ENCODE measurements at places on chromosomes 3 and 15. TPM values are rescaled to one million over a fixed set of nuclear protein-coding genes. Genes with fewer than 3 reads are reported as not detected.
A peak's percentile ranks its signal among the peaks of the same experiment; 100 is the strongest.

GRCh38 chr3:33218446-33219174, at the start of gene SUSD5:
Gene SUSD5 (minus strand): TSS chr3:33218810. CDS start chr3:33218797, 13 bp downstream.
- H3K36me3 ChIP-seq, result no peaks in the 10 kb centered on the region
- DNase-seq, result no peak
- no peaks in the 10 kb centered on the region for H3K27me3 ChIP-seq
- no peak within 1 kb of the TSS for H3K4me3 ChIP-seq
- no peak within 1 kb of the TSS for H3K27ac ChIP-seq
- H3K4me1 ChIP-seq, result peaks cover 12% of the 10 kb centered on the region

GRCh38 chr15:101504373-101504772, 14.9 kb upstream of the PCSK6 start:
- H3K4me3 ChIP-seq, result no peak overlapping the region
- H3K27ac ChIP-seq, result no peak overlapping the region
- H3K4me1 ChIP-seq, result peaks cover 4% of the 10 kb centered on the region
- no peak for DNase-seq
- H3K36me3 ChIP-seq, result no peaks in the 10 kb centered on the region

DNA sequence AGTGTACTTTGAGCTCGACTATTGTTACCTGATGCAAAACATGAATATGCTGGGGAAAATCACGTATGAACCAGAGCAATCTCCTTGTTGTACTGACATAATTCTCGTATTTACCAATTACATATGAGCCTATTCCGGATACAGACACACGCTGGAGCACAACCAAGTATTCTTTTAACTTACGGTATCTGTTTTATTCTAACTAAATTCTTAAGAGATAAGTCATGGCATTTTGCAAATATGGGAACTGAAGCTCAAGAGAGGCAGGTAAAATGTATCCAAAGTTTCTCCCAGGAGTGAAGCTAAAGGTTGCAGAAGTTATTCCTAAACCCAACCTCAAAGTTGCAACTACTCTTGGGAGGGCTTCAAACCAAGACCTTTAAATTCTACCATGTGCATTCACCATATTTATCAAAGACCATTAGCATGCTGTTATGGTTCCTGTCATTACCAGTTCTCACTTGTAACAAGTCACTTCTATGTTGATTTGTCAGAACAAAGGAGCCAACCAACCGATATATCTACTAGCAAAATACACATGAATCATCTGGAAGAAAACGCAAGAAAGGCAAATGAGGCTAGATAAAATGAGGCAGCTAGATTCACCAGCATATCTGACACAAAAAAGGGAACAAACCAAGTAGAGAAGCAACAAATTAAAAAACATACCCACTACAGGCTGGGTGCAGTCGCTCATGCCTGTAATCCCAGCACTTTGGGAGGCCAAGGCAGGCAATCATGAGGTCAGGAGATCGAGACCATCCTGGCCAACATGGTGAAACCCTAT, 17.8 kb downstream of the TBL1XR1 start:
- no peak overlapping the region for H3K4me3 ChIP-seq
- DNase-seq, result peak; percentile 54
- H3K27me3 ChIP-seq, result no peaks in the 10 kb centered on the region
- no peak overlapping the region for H3K27ac ChIP-seq

DNA sequence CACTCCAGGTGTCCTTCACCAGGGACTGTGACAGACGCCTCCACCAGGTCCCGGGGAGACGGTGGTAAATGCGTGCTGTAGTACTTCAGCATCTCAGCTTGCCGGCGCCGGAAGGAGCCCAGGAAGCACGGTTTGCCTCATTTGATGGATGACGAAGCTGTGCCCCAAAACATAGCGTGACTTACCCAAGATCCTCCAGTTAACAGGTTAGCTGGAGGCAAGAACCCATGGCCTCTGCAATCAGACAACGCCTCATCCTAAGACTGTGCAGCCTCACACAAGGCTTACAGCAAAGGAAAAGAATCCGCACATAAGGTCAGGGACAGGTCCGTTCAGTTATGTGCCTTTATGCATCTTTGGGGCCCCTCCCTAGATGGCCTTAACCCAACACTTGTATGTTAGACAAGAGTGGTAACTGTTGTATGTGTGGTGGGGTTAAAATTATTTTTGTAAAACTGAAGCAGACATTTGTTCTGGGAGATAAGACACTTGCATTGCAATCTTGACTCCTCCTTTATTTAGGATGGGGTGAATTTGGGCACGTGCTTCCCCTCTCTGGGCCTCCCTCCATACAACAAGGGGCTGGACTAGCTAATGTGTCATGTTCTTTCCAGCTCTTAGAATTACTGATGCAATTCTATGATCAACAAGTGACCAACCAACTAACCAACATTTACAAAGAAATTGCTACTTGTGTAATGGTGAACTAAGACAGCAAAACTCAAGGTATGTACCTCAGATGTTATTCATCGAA, 39.4 kb downstream of the VGLL4 start:
- no peaks in the 10 kb centered on the region for H3K27me3 ChIP-seq
- peaks cover 90% of the 10 kb centered on the region for H3K4me1 ChIP-seq
- peak overlapping the region; percentile 63 for H3K4me3 ChIP-seq
- H3K36me3 ChIP-seq, result peaks cover 17% of the 10 kb centered on the region
- DNase-seq, result peak; percentile 85

DNA sequence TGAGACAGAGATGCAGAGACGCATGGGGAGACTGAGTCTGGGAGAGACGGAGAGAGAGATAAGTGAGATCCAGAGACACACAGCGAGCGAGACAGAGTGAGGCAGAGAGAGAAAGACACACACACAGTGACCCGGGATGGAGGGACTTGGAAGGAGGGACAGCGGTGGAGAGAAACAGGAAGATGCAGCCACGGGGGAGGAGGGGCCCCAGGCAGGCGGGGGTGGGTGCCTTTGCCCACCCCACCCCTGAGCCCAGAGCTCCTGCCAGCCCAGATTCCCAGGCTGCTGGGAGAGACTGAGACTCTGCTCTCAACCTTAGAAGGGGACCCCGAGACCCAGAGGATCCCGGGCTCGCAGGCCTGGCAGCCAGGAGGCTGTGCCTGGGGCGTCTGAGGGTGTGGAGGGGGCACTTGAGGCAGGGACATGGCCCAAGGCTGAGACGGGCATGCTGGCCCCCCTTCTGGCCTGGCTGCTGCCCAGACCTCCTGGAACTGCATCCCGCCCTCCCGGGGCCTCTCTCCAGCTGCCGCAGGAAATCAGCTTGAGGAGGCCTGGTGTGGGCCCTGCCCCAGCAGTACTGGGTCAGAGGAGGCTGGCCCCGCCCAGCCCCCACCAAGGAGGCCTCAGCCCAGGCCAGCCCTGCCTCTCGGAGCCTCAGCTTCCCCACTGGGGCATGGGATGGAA, 18.1 kb downstream of the H1-8 start:
- H3K4me1 ChIP-seq, result peaks cover 15% of the 10 kb centered on the region
- H3K4me3 ChIP-seq, result no peak overlapping the region
- no peaks in the 10 kb centered on the region for H3K27me3 ChIP-seq
- H3K27ac ChIP-seq, result no peak overlapping the region
- no peaks in the 10 kb centered on the region for H3K36me3 ChIP-seq
- DNase-seq, result no peak

GRCh38 chr3:32340039-32340438, 51.6 kb upstream of the CMTM7 start:
- H3K27ac ChIP-seq, result no peak overlapping the region
- no peaks in the 10 kb centered on the region for H3K4me1 ChIP-seq
- no peaks in the 10 kb centered on the region for H3K27me3 ChIP-seq
- DNase-seq, result peak; percentile 78
- no peak overlapping the region for H3K4me3 ChIP-seq

GRCh38 chr3:155130001-155130400, 49.9 kb downstream of the MME start:
- H3K27me3 ChIP-seq, result no peaks in the 10 kb centered on the region
- peaks cover 49% of the 10 kb centered on the region for H3K4me1 ChIP-seq
- no peak overlapping the region for H3K4me3 ChIP-seq
- peaks cover 37% of the 10 kb centered on the region for H3K36me3 ChIP-seq

- H3K4me1 ChIP-seq, result no peaks in the 10 kb centered on the region
- no peak overlapping the region for H3K4me3 ChIP-seq
- no peaks in the 10 kb centered on the region for H3K36me3 ChIP-seq
- no peak for DNase-seq
- no peak overlapping the region for H3K27ac ChIP-seq
- no peaks in the 10 kb centered on the region for H3K27me3 ChIP-seq
These were observed 82.6 kb downstream of the CEMIP start for GRCh38 chr15:80861731-80862170.

DNA sequence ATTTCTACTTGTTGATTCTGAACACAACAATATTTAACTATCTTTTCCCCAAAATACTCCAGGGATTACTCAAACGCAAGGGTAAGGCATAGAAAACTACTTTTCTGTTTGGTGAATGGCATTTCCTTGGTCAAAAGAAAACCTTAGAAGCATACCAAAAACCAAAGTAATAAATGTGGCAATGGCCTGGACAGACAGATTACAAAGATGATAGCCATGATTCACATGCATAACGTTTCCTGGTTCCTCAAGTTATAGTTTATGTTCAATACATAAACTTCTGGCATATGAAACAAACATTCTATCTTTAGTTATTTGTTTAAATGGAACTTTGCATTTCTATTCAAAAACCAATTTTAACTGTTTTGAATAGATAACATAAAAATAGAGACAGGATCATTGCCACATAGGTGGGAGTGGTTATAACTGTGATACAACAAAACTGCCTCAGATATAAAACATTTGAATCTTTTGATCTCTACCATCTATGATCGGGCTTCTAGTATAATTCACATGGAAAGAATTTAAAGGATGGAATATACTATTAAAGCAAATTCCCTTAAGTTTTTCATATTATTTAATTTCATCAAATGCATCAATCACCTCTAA, 32.1 kb downstream of the FOXP1 start:
- H3K27me3 ChIP-seq, result no peaks in the 10 kb centered on the region

- H3K4me3 ChIP-seq, result no peak overlapping the region
- DNase-seq, result no peak
- peaks cover 8% of the 10 kb centered on the region for H3K4me1 ChIP-seq
These were observed 62.7 kb downstream of the KLHL6 start for GRCh38 chr3:183492849-183493179.

GRCh38 chr3:123312331-123313265, 110.9 kb downstream of the SEC22A start:
- H3K4me3 ChIP-seq, result no peak overlapping the region
- H3K27ac ChIP-seq, result no peak overlapping the region
- H3K27me3 ChIP-seq, result no peaks in the 10 kb centered on the region
- no peaks in the 10 kb centered on the region for H3K36me3 ChIP-seq
- peaks cover 6% of the 10 kb centered on the region for H3K4me1 ChIP-seq

DNA sequence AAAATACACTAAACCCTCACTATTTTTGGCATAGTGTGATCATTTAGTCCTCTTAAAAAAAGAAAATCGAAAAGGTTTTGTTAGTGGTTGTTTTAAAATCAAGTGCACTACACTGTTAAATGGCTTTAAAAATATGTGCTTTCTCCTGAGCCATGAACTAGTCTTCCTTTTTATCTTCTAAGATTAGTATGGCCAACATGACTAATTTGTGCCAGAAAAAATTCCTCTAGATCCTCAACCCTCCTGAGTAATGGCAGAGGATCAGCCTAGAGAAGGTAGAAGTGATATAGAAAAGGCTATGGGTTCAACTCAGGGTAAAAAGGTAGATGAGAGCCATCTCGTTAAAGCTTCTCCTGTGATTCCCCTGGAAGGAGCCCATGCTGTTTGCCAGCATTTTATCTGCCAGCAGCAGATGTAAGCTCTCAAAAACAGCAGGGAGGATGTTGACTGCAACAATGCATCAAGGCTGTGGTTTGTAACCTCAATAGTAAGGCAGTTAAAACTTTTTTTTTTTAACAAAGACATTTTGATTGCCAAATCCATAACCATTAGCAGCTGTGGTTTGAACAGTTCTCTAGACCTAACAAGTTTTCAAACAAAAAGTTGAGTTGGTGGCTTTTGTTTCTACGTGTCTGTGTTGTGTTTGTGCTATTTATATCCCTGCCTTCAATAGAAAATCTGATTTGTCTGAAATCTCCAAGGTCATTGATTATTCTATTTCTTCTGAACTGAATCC, 30.2 kb upstream of the ZNF609 start:
- no peak for DNase-seq
- H3K36me3 ChIP-seq, result no peaks in the 10 kb centered on the region
- no peak overlapping the region for H3K4me3 ChIP-seq
- H3K27ac ChIP-seq, result peak overlapping the region; percentile 38

DNA sequence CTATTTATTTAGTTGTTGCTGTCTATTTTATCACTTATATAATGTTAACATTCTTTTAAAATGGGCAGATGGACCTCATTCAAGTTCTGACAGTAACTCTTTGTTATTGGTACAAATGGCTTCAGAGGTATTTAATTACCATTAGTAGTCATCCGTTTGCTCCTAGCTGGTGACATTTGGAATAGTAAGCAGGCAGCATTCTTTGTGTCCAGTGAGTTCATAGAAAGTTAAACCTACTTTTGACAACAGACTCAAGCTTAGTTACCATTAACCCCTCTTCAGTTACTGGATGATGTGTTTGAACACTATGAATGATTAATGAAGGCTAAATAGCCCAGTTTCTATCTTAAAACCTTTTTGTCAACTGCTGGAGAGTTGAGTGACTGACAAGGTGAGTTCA, 500.7 kb upstream of the ATP11B start:
- H3K27ac ChIP-seq, result no peak overlapping the region
- no peaks in the 10 kb centered on the region for H3K27me3 ChIP-seq
- peaks cover 13% of the 10 kb centered on the region for H3K4me1 ChIP-seq
- no peak overlapping the region for H3K4me3 ChIP-seq
- no peaks in the 10 kb centered on the region for H3K36me3 ChIP-seq

DNA sequence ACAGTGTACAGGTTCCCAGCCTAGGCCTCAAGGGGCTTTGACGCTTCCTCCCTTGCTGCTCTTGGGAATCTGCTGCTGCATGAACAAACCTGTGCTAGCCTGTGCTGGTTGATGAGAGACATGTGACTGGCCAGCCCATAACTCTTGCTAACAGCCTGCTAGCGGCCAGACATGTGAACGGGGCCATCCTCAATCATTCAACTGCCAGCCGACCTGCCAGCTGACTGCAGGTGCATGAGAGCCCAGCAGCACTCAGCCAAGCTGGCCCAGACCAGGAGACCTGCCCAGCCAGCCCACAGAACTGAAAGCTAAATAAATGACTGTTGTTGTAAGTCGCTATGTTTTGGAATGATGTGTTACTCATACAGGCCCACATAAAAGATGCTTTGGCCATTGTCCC, 82.4 kb upstream of the DLG1 start:
- no peak for DNase-seq
- no peak overlapping the region for H3K4me3 ChIP-seq
- H3K4me1 ChIP-seq, result no peaks in the 10 kb centered on the region
- no peaks in the 10 kb centered on the region for H3K27me3 ChIP-seq
- no peaks in the 10 kb centered on the region for H3K36me3 ChIP-seq

GRCh38 chr3:77814845-77815244, 774.9 kb downstream of the ROBO2 start:
- no peak overlapping the region for H3K4me3 ChIP-seq
- H3K27me3 ChIP-seq, result no peaks in the 10 kb centered on the region
- no peak for DNase-seq

GOLGA8R gene
- total RNA-seq, result 0.07 TPM

PTPRG gene
- 0.47 TPM for total RNA-seq

C3orf80 gene
- not detected for total RNA-seq

CFAP100 gene
- not detected for total RNA-seq

Measured in Karpas-422 (cell line).